Osteoblast (primary cell): ENCODE measurements at places on chromosomes 6 and 20. TPM values are rescaled to one million over a fixed set of nuclear protein-coding genes. Genes with fewer than 3 reads are reported as not detected.

COX4I2 gene
- not detected in 2 replicates for total RNA-seq

VWA7 gene
- 0.29 and 0.36 TPM in 2 replicates for total RNA-seq

HS3ST5 gene
- not detected in 2 replicates for total RNA-seq

BTN1A1 gene
- under 0.01 TPM in 2 replicates for total RNA-seq

MRPL14 gene
- total RNA-seq: 47.7 and 49.9 TPM in 2 replicates

MYMX gene
- not detected in 2 replicates for total RNA-seq

L3MBTL3 gene
- total RNA-seq: 8.5 and 8.7 TPM in 2 replicates

IL20RA gene
- total RNA-seq: 0.29 and 0.36 TPM in 2 replicates

BTBD9 gene
- 22.7 and 25.3 TPM in 2 replicates for total RNA-seq

PCSK2 gene
- total RNA-seq: not detected in 2 replicates

METTL24 gene
- total RNA-seq: 0.29 and 0.36 TPM in 2 replicates

BMP5 gene
- 0.36 and 0.59 TPM in 2 replicates for total RNA-seq

GRM1 gene
- under 0.01 TPM in 2 replicates for total RNA-seq

TBXT gene
- total RNA-seq: not detected in 2 replicates

HTR1E gene
- not detected in 2 replicates for total RNA-seq

HEY2 gene
- 2.2 and 2.4 TPM in 2 replicates for total RNA-seq

TAGAP gene
- not detected in 2 replicates for total RNA-seq

B3GALT4 gene
- total RNA-seq: 3.8 and 4.3 TPM in 2 replicates

ELMO2 gene
- 39.8 and 46.7 TPM in 2 replicates for total RNA-seq

MUC21 gene
- not detected in 2 replicates for total RNA-seq

BPIFA1 gene
- total RNA-seq: not detected in 2 replicates

PRR18 gene
- 0.29 TPM in 1 of 2 replicates, not detected in the other for total RNA-seq

CAP2 gene
- total RNA-seq: 10.0 and 12.3 TPM in 2 replicates

KHDC1L gene
- 0.72 TPM in 1 of 2 replicates, not detected in the other for total RNA-seq

ASIP gene
- total RNA-seq: not detected in 2 replicates

DLL1 gene
- total RNA-seq: 0.29 and 0.36 TPM in 2 replicates

C2 gene
- total RNA-seq: 12.7 and 18.0 TPM in 2 replicates

RFX6 gene
- not detected in 2 replicates for total RNA-seq

ZNF165 gene
- total RNA-seq: 0.36 and 1.2 TPM in 2 replicates

ISM1 gene
- total RNA-seq: 4.0 and 8.3 TPM in 2 replicates

PHIP gene
- total RNA-seq: 23.9 and 24.5 TPM in 2 replicates

CST2 gene
- total RNA-seq: not detected in 2 replicates

SLC22A7 gene
- total RNA-seq: not detected in 2 replicates

BANF2 gene
- not detected in 2 replicates for total RNA-seq

CDH4 gene
- total RNA-seq: 1.1 and 1.8 TPM in 2 replicates

SLC22A1 gene
- total RNA-seq: 0.72 and 1.2 TPM in 2 replicates

PARD6B gene
- total RNA-seq: 0.72 and 0.88 TPM in 2 replicates

CYP21A2 gene
- under 0.01 and 0.72 TPM in 2 replicates for total RNA-seq

RAMACL gene
- 3.3 and 4.1 TPM in 2 replicates for total RNA-seq
